ENCODE measurements at places on chromosomes 7 and 10. TPM values are rescaled to one million over a fixed set of nuclear protein-coding genes. Genes with fewer than 3 reads are reported as not detected.

TMEM225B gene
- 0.68 TPM for total RNA-seq

CLRN3 gene
- 104 TPM for total RNA-seq

GNGT1 gene
- total RNA-seq: not detected

CCL24 gene
- total RNA-seq: 6.0 TPM

ARHGAP21 gene
- total RNA-seq: 90.3 TPM

DNA sequence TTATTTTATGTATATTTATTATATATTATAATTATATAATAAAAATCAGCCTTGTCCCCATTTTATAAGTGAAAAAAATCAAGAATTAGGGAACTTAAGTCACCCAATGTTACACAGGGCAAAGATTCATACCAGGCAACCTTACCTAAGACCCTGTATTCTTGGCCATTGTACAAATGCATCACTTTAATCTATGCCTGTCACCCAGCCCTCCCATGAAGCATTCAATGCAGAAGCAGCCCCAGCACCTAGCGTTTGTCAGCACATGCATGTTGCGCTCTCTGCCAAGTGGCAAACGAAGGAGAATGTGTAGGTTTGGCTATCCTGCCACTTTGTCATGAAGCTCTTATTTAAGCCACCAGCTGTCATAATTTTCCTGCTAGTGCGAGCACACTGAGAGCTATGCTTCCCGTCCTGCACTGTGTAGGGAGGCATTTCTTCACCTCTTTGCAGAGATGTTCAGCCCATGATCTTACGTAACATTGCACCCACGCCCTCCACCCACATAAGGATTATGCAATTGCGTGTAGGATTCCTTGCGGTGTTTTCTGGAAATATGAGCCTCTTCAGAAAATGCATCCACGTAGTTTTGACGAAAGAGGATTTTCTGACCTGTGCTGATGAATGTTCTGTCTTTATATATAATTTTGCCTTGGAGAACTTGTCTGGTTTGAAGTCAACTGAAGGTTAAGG, 7.7 kb upstream of the COBL start:
- H3K27ac ChIP-seq: no peak overlapping the region
- no peak for DNase-seq
- no peaks in the 10 kb centered on the region for H3K27me3 ChIP-seq
- no peaks in the 10 kb centered on the region for H3K36me3 ChIP-seq
- H3K4me1 ChIP-seq: no peaks in the 10 kb centered on the region

- no peak for DNase-seq
- no peak overlapping the region for H3K27ac ChIP-seq
- H3K4me3 ChIP-seq: no peak overlapping the region
- H3K36me3 ChIP-seq: no peaks in the 10 kb centered on the region
- no peaks in the 10 kb centered on the region for H3K4me1 ChIP-seq
These were observed 217.2 kb downstream of the ELFN1 start for GRCh38 chr7:1887251-1887650.

- H3K27ac ChIP-seq: no peak overlapping the region
- H3K4me3 ChIP-seq: no peak overlapping the region
- no peaks in the 10 kb centered on the region for H3K27me3 ChIP-seq
- H3K36me3 ChIP-seq: no peaks in the 10 kb centered on the region
- DNase-seq: no peak
These were observed 365.3 kb upstream of the IGFBP3 start for GRCh38 chr7:46286356-46286755.

GRCh38 chr7:142696456-142697179, 52.7 kb upstream of the PRSS1 start:
- H3K4me1 ChIP-seq: no peaks in the 10 kb centered on the region
- no peak overlapping the region for H3K4me3 ChIP-seq
- H3K27ac ChIP-seq: no peak overlapping the region
- DNase-seq: no peak
- H3K27me3 ChIP-seq: no peaks in the 10 kb centered on the region

- no peak overlapping the region for H3K4me3 ChIP-seq
- DNase-seq: no peak
- H3K36me3 ChIP-seq: no peaks in the 10 kb centered on the region
- no peaks in the 10 kb centered on the region for H3K4me1 ChIP-seq
- no peak overlapping the region for H3K27ac ChIP-seq
These were observed 151.5 kb upstream of the EEPD1 start for GRCh38 chr7:36001546-36001945.

- peaks cover 9% of the 10 kb centered on the region for H3K4me1 ChIP-seq
- H3K27me3 ChIP-seq: no peaks in the 10 kb centered on the region
- peak within 1 kb of the TSS; percentile 97 for H3K4me3 ChIP-seq
- DNase-seq: peak; percentile 49
These were observed at the start of gene PAXIP1 for GRCh38 chr7:155003092-155003375. PAXIP1 (minus strand) TSS chr7:155003124; CDS start chr7:155002929, 195 bp downstream.

DNA sequence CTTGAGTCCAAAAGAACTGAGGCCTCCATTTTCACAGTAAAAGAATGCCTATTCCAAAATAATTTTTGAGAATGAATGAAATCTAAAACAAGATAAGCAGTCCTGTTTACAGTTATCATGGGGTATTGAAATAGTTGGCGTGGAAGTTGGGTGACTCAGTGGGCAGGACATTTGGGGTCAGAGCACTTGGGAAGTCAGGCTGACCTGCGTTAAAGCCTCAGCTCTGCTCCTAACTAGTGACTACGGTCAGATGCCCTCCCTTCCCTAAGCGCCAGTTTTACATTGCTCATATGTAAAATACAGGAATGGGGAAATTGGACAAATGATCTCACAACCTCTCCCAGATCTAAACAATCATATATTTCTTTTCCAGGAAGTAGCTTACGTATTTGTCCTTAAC, 2.3 kb upstream of the PAPSS2 start:
- H3K4me3 ChIP-seq: no peak overlapping the region
- no peaks in the 10 kb centered on the region for H3K27me3 ChIP-seq
- H3K27ac ChIP-seq: peak overlapping the region; percentile 10
- H3K4me1 ChIP-seq: peaks cover 10% of the 10 kb centered on the region
- DNase-seq: no peak

- H3K4me3 ChIP-seq: no peak overlapping the region
- peak; percentile 22 for DNase-seq
- peaks cover 10% of the 10 kb centered on the region for H3K4me1 ChIP-seq
- H3K27ac ChIP-seq: peak overlapping the region; percentile 63
- H3K36me3 ChIP-seq: no peaks in the 10 kb centered on the region
These were observed 43.2 kb downstream of the DPYSL4 start for GRCh38 chr10:132229834-132230556.

- H3K27ac ChIP-seq: no peak overlapping the region
- H3K4me1 ChIP-seq: peaks cover 17% of the 10 kb centered on the region
- DNase-seq: no peak
- no peak overlapping the region for H3K4me3 ChIP-seq
- H3K36me3 ChIP-seq: no peaks in the 10 kb centered on the region
- no peaks in the 10 kb centered on the region for H3K27me3 ChIP-seq
These were observed 13.0 kb downstream of the MTURN start for GRCh38 chr7:30147785-30148184.

All from transverse colon (tissue), 4 donors.